ENCODE measurements at places on chromosomes 3 and 15. TPM values are rescaled to one million over a fixed set of nuclear protein-coding genes. Genes with fewer than 3 reads are reported as not detected.
A peak's percentile ranks its signal among the peaks of the same experiment; 100 is the strongest.

GRCh38 chr15:90031231-90031791 lies 30.2 kb downstream of the ZNF710 start:
- no peak for DNase-seq

- DNase-seq: no peak
These were observed 114.7 kb upstream of the SLC24A5 start for GRCh38 chr15:48006031-48006511.

DNA sequence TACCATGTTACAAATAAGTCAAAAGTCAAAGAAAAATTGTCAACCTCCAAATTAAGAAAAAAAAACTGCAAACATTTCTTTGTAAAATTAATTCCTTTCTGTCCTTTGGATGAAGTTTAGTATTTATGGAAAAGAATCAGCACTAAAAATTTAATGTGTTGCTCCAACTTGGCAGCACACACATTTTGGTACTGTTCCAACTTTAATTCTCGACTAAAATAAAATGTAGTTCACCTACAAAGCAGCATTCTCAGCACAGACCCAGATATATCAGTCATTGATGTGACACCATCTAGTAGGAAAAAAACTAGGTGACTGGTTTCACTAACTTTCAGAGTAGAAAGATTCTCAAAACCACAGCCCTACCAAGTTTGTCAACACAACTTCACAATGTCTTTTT lies 131.7 kb upstream of the ROBO2 start:
- DNase-seq: no peak

CCDC54 gene
- not detected for total RNA-seq

PLAAT1 gene
- 0.56 TPM for total RNA-seq

DNA sequence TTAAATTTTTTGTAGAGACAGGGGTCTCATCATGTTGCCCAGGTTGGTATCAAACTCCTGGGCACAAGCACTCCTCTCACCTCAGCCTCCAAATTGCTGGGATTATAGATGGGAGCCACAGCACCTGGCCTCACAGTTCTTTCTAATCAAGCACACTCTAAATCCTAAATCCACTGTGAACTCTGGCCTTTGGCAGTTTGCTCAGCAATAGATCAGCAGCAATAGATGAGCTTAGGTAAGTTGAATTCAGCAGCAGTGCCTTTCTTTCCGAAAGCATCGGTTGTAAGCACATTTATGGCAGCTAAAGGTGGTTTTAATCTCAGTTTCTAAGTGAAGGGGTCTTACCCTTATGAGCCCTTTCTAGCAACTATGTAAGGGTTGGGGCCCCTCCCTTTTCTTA lies 16.6 kb downstream of the PDHB start:
- DNase-seq: no peak

C3orf62 gene
- 3.5 TPM for total RNA-seq

DNA sequence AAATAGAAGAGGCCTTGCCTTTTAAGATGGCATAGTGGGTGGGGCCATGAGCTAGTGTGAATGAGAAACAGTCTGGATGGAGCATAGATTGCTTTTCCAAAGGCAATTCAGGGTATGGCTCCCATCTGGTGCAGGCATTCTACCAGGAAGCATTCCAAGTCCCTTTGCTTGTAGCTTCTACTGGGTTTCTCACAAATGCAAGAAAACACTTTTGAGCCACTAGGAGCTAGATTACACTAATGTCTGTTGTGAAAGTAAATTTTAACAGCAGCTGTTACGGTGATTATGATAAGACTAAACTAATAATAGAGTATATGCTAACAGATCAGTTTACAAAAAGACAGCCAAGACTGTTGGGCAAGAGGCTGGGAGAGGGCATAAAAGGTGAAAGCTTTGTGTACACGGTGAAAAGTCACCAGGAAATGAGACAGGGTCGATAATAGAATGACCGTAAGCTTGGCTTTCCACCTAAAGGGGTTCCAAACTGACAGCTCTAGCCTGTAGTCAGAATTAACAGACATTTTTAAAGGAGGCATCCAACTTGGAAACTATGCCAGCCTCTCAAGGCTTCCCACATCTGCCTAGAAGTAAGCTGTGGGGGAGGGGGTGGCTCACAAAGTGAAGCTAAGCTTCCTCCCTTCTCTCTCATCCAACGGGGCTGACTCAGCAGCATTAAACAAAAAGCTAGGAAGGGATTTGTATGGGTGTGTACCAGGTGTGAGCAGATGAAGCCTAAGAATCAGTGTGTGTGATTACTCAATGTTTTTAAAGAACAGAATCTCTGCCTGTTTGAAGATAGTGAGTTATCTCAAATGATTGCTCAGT lies 61.1 kb upstream of the GPD1L start:
- DNase-seq: peak; percentile 24

DNA sequence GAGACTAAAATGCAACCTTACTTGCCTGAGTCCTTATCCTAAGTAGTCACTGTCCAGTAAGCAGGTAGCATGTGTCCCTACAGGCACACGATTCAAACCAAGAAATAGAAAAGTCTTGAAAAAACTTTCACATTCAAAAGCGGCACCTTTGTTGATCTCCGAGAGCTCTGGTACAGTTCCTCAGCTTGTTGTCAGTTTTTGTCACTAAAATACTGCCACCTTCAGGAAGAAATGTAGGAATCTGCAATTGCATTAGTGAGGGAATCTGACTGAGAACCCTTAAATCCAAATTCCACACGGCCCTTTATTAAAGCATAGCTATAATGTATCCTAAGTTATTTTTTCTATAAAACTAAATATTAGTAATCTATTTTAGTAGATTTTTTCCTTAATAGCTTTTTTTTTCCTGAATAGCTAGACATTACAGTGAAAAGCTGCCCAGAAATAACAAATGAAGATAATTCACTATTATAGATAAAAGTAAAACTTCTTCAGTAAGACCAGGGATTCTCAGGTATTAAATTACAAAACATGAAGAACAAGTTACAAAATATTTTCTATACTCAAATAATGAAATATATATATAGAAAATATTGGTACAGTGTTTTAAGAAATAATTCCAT lies 44.0 kb downstream of the CCDC54 start:
- DNase-seq: no peak

TCF12 gene
- 93.9 TPM for total RNA-seq
